GM12878 (cell line): ENCODE measurements at places on chromosomes 16 and 17. TPM values are rescaled to one million over a fixed set of nuclear protein-coding genes. Genes with fewer than 3 reads are reported as not detected.

The GNG13 gene
- not detected in 2 replicates for polyA plus RNA-seq

DNA sequence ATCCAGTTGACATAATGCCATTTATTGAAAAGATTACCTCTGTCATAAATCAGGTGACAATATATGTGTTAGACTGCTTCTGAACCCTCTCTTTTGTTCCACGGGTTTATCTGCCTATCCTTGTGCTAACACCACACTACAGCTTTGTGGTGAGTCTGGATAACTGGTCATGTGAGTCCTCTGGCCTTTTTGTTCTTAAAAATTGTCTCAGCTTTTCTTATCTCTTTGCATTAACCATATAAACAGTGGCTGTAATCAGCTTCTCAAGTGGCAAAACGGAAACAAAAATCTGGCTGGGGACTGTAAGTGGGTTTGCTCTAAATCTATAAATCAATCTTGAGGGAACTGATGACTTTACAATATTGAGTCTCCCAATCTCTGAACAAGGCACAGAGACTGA is 44.6 kb downstream of the STX8 start:
- no peaks in the 10 kb centered on the region for H3K36me3 ChIP-seq
- H3K4me1 ChIP-seq, result no peaks in the 10 kb centered on the region
- H3K27ac ChIP-seq, result no peak overlapping the region

DNA sequence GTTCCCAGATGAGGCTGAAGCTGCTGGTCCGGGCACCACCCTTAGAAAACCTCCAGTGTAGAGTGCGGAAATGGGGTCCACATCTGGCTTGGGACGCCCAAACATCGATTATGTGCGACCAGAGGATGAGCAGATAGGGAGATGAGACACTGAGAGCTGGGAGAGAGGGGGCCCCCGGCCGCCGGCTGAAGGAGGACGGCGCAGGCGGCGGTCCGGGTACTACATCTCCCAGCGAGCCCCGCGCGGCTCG is 182 bp upstream of the SPECC1 start:
- no peaks in the 10 kb centered on the region for H3K4me1 ChIP-seq
- H3K4me3 ChIP-seq, result peak overlapping the region; percentile 72
- H3K27me3 ChIP-seq, result peaks cover 9% of the 10 kb centered on the region
- DNase-seq, result no peak
- H3K36me3 ChIP-seq, result no peaks in the 10 kb centered on the region

The ITGAX gene
- 1.8 and 2.7 TPM in 2 replicates for polyA plus RNA-seq

- H3K4me3 ChIP-seq, result no peak overlapping the region
- H3K4me1 ChIP-seq, result peaks cover 19% of the 10 kb centered on the region
- no peak overlapping the region for H3K27ac ChIP-seq
Measured at GRCh38 chr17:17890773-17891759, 54.3 kb upstream of the SREBF1 start.

The GAS2L2 gene
- not detected in 2 replicates for polyA plus RNA-seq
